ENCODE measurements at places on chromosomes 2 and 18.
A peak's percentile ranks its signal among the peaks of the same experiment; 100 is the strongest.

GRCh38 chr2:119160361-119160990 is 1.9 kb upstream of the C1QL2 start:
- no peak for DNase-seq

DNA sequence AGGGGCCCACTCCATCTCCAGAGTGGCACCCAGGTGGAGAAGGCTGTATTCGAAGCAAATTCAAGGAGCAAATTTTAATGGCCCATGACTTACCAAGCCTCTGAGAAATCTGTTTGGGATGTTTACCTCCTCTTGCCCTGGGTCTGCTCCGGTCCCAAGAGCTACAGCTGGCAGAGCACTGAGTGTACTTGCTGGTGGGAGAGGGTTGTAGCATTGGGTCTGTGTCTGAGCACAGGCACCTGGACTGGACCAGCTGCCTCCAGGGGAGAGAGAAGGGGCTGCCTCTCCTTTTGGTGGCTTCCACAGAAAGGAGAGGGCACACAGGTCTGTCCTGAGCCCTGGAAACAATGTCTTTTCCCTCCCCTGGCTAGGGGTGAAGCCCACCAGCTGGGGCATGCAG is 9.8 kb downstream of the EN1 start:
- no peak for DNase-seq

GRCh38 chr2:42045848-42046748 is 1.7 kb upstream of the PKDCC start:
- DNase-seq: no peak

DNA sequence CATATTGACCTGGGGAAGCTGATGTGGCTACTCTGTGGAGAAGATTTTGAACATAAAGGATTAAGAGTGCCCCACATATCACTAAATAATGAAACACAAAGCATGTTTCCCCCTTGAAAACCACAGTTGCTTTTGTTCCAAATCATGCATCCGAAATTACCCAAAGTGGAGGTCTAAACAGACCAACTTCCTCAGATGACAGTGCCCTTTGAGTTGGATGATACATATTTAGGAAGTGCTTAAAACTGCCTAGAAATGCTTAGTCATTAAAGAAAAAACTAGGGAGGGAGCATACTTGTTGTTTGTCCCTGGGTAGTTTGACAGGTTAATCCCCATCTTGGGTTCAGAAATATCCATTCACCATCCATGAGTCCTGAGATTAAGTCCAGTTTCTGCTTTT is 1070.3 kb downstream of the SUCLG1 start:
- DNase-seq: no peak

DNA sequence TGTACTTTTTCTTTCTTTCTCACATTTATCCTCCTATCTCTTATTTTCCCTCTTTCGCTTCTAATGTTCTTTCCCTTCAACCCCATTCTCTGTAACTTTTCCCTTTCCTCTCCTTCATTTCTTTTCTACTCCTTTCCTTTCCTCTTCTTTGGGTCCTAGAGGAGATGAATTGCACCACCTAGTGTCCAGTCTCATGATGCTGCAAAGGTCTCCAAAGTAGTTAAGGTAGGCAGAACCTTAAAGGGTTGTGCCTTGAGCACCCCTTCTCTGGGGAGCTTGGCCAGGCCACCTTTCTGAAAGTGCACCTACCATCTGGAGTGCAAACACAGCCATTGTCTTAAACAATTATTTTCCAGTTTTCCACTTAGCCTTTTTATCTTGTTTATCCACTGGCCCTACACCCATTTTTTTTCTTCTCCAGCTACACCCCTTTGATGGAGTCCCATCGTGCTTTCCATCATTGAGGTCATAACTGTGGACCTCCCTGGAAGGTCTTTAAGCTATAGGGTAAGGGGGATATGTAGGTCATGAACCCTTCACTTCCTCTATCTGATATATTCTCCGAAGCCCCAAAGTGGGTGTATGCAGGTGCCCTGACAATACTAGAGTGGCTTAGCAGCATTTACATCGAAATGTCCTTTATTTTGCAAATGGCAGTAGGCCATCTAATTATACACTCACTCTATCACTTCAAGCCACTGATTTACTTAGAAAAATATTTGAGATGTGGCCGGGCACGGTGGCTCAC is 155.9 kb downstream of the ESCO1 start:
- DNase-seq: peak; percentile 33

DNA sequence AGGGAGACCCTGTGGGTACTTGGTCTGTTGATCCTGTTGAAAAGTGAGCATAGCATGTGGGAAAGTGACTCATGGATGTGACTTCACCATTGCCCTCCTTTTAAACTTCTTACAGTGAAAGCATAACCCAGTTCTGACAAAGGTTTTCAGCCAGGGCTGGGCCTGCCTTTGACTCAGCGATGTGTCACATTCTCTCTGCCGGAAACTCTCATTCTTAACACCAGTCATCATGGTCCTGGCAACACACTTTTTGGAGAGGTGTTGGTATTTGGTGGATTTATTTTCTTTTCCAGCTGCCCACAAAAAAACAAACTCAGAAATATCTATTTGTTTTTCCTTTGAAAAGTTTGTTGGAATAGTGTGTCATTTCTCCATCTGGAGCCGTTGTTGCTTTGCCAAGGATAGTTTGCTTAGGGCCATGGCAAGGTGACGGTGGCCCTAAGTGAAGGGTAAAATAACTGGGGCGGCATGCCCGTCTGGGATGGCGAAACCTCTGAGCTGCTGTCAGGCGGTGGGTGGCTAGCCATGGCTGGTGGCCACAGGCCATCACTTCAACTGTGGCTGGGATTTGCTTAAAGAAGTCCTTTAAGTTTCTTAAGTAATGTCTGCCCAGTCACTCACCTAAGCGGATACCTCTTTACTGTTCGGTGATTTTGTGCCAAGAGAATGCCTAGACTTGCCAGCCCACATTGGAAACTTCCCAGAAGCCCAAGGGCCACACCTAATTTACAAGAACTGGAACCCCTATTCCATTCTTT is 123.3 kb downstream of the LTBP1 start:
- DNase-seq: no peak

DNA sequence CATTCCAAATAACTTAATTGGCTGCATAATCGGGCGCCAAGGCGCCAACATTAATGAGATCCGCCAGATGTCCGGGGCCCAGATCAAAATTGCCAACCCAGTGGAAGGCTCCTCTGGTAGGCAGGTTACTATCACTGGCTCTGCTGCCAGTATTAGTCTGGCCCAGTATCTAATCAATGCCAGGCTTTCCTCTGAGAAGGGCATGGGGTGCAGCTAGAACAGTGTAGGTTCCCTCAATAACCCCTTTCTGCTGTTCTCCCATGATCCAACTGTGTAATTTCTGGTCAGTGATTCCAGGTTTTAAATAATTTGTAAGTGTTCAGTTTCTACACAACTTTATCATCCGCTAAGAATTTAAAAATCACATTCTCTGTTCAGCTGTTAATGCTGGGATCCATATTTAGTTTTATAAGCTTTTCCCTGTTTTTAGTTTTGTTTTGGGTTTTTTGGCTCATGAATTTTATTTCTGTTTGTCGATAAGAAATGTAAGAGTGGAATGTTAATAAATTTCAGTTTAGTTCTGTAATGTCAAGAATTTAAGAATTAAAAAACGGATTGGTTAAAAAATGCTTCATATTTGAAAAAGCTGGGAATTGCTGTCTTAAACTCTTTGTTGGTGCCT is 1.4 kb downstream of the PCBP1 start:
- no peak for DNase-seq
